Ascending aorta (tissue), 2 donors: ENCODE measurements at places on chromosomes 3 and 15.
A peak's percentile ranks its signal among the peaks of the same experiment; 100 is the strongest.

- peak; percentile 82 for DNase-seq
Observed at GRCh38 chr15:77024273-77025082, 29.6 kb downstream of the PSTPIP1 start.

DNA sequence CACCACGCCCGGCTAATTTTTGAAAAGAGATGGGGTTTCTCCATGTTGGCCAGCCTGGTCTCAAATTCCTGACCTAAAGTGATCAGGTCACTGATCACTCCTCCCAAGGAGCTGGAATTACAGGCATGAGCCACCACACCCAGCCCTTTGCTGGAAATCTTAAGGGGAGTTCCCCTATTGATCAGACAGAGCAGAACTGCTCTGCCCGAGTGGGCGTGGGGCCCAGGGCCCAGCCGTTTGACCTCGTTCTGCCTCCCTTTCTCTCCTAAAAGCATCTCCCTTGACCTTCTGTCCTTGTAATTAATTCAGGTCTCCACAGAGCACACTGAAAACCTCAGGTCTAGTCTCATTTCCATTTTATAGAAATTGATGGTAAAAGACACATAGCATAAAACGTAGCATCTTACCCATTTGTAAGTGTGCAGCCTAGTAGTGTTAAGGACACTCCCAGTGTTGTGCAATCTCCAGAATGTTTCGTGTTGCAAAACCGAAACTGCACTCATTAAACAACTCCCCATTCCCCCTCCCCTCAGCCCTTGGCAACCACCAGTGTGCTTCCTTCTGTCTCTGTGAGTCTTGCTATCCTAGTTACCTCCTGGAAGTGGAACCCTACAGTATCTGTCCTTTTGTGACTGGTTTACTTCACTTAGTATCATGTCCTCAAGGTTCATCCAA lies 89.3 kb downstream of the SLCO3A1 start:
- peak; percentile 90 for DNase-seq

DNA sequence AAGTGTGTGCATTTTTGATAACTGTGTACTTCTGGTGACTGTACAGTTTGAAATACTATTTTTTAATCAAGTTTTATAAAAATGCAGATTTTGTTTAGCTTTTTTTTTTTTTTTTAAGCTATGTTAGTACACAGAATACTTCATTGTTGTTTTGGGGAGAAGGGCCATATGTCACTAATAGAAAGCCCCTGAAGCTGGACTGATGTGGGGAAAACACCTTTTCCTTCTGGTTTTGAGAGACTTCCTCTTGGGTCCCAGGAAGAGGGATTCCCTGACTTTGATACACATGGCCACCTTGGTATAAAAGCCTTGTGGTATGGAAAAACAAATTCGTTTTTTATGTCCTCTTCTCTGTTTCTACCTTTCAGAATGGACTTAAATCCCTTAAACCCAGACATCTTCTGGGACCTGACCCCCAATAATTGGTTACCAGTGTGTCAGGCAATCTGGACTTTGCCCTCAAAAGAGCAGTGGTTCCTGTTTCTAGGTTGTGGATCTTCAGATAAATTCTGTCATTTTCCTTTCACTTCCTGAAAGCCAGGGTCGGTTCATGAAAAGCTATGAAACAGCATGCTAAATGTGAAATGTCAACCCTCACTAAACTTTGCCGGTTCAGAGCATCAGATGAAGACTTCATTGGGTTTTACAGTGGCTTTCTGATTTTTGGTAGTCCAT lies 31.1 kb upstream of the BLOC1S6 start:
- no peak for DNase-seq

- no peak for DNase-seq
Observed at GRCh38 chr15:47801522-47801921, 84.2 kb downstream of the SEMA6D start.

DNA sequence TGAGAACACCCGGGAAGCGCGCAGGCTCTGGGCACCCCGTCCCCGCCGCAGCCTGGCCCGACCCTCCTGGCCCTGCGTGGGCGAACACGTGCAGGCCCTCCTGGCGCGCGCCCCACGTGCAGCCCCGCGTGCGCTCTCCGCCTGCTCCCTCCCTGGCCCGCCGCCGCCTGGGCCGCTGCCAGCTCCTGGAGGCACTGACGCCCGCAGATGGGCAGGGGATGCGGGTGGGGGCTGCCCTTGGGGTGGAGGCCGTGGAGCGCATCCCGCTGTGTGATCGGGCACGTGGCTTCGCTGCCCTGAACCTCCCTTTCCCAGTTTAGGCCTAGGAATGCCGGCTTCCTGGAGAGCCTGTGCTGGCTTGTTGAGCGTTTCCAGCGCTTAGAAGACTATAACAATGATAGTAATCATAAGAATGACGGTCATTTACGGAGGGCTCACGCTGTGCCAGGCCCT lies 104.6 kb upstream of the SLC6A6 start:
- no peak for DNase-seq

- peak; percentile 49 for DNase-seq
Observed at GRCh38 chr3:51938780-51939425, 2.8 kb downstream of the RRP9 start.

DNA sequence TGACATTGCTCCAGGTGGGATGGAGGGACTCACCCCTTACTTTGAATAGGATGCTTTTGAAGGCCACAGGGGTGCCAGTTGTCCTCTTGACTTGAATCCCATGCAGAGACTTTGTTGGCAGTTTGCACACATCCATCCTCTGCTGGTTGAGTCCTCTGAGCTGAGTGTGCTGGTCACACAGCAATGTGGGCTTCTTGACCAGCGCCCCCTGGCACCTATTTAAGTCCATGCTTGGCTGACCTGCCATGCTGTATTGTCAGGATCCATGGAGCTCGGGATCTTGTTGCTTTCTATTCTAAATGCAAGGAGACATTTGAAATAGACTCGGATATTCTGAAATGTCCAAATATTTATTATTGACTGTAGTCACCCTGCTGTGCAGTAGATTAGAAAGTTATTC lies 19.8 kb downstream of the RAB7A start:
- no peak for DNase-seq

DNA sequence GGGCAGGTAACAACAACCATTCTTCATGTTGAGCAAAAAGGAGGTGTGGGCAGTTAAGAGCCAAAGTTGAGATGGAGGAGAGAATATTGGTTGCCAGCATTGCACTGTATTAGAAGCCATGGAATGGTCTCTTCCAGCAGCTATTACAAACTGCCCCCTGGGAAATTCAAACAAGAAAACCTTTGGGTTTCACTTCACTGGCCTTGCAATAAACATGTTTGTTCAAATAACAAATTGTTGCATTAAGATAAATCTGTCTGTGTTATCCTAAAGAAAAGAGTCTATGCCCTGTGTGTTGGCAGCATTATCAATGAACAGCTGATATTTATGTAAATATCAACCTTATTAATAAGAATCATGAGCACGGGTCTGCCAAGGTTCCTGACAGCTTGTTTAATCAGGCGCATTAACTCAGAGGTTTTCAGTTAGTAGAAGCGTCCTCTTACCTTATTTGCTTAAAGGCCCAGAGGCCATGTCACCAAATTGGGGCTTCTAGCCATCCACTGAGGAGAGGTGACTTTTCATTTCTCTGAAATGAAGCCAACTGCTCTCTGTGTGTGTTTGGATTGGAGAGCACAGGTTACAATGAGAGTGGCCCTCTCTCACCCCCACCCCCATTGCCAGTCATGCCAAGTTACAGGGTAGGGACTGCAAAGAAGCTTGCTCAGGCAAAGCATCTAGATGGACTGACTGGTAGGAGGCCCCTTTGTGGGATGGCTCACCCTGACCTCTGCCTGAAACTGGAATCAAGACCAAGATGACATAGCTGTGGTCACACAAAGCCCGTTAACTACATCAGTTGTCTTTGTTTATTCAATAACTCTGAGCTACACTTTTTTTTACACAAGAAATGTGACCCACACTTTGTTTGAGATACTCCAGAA lies 10.5 kb downstream of the FILIP1L start:
- DNase-seq, result no peak

- no peak for DNase-seq
Observed at GRCh38 chr15:98906712-98907083, 100.9 kb downstream of the PGPEP1L start.

DNA sequence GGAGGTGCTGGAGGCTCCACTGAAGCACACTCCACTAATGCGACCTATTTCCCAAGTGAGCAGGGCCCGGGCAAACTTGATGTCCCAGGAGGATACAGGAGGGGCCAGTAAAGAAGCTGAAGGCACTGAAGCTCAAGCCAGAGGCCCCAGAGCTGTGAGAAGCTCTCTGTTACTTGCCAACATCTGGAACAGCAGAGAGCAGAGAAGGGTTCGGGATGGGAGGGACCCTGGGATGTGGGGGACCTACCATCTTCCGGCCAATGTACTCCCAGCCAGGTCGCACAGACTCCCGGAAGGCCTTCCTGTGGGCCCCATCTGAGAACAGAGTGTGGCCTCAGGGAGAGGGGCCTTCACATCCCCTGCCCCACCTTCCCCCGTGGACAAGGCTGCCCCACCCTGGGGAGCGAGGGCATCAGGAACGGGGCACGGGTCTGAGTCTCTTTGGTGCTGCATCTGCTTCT lies 3.1 kb downstream of the HHATL start:
- DNase-seq, result no peak

- no peak for DNase-seq
Observed at GRCh38 chr3:111594205-111594604, 941 bp downstream of the ZBED2 start.

GRCh38 chr15:64070965-64071851 lies 22.4 kb downstream of the CIAO2A start:
- DNase-seq, result peak; percentile 78

GRCh38 chr3:6108957-6109356 lies 752.0 kb upstream of the GRM7 start:
- no peak for DNase-seq

DNA sequence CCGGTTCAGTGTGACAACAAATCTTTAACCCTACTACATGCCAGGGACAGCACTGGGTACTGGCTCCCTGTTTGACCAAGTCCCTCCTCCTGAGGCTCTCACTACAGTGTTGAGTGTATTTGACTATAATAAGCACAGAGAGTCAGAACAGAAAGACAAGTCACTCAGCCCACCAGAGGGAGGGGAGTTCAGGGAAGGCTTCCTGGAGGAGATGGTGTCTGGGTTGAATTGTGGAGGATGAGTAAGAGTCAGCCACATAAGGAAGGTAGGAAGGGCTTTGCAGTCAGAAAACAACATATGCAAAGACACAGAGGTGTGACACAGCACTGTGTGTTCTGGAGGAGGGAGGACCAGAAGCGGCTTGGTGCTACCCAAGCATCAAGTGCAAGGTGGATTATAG lies 17.7 kb downstream of the MEGF11 start:
- no peak for DNase-seq

DNA sequence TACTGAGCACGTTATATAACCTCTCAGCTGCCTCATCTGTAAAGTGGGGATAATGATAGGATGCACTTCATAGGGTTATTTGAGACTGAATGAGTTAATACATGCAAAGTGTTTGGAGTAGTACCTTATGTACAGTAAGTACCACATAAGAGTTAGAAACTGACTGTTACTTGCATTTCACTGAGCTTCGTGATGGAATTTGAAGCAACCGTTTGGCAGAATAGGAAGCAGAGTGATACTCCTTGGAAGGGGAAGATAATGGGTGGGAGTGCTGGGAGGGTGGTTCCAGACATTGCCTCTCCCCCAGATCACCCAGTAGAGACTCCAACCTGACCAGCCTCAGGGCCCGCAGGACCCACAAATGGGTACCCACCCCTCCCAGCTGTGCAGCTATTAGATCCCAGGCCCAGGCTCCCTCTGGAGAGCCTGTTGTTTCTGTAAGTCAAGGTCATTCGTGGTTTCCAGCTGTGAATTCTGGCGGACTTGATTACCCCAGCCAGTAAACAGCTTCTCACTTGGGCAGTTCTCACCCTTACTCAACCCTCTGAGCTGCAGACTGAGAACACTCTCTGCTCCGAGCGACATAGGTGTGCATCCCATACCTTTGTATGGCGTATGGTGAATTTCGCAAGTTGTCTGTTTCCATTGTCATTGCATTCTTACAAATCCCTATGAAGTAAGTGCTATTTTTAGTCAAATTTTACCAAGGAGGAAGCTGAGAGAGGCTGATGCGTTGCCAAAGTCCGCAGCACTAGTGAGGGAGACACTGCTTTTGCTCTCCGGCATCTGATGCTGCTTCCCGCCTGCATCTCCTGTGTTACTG lies 11.1 kb downstream of the ALPK3 start:
- peak; percentile 71 for DNase-seq

GRCh38 chr15:71549091-71549490 lies 261.3 kb upstream of the NR2E3 start:
- DNase-seq, result no peak

- no peak for DNase-seq
Observed at GRCh38 chr3:172808969-172809546, 58.5 kb downstream of the ECT2 start.

GRCh38 chr3:197426121-197426566 lies 127.7 kb upstream of the DLG1 start:
- DNase-seq, result no peak

DNA sequence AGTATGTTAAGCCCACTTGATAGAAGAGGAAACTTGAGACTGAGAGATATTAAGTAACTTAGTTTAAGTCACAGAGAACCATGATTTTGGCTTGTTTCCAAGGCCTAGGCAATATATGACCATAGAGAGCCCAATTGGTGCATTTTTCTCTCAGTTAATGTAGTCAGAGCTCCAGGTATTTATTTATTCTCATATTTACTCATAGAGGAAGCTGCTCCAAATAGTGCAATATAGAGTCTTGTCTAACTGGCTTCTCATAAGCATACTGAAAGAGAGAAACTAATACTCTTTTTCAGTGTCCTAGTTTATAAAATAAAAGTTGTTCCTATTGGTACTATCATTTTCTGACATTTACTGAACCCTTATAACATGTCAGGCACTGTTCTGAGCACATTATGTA lies 15.2 kb downstream of the TRNT1 start:
- DNase-seq, result no peak

DNA sequence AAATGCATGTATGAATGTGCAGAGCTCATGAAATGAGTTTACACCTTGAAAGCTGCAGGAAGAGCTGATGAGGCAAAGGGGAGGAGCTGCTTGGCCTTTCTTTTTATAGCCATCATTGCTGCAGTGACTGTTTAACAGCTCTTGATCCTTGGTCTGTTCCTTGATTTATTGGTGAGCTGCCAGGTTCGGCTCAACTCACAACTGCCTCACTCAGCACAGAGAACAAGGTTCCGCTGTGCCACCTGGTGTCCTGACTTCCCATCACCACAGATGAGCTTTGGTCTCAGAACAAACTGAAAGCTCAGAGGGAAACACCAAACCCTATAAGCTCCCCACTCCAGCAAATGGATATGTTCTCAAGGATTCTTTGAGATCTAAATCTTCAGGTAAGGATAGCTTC lies 626.1 kb downstream of the MAGI1 start:
- no peak for DNase-seq

- no peak for DNase-seq
Observed at GRCh38 chr3:48561045-48561736, 2.4 kb downstream of the UCN2 start.

- DNase-seq, result no peak
Observed at GRCh38 chr3:57972531-57973111, 35.6 kb upstream of the FLNB start.
